ENCODE measurements at places on chromosomes 12 and 14.

- no peak for DNase-seq
These were observed 5.8 kb upstream of the MRPL42 start for GRCh38 chr12:93461503-93461902.

- DNase-seq, result no peak
These were observed 118.3 kb downstream of the LRIG3 start for GRCh38 chr12:58801986-58802385.

DNA sequence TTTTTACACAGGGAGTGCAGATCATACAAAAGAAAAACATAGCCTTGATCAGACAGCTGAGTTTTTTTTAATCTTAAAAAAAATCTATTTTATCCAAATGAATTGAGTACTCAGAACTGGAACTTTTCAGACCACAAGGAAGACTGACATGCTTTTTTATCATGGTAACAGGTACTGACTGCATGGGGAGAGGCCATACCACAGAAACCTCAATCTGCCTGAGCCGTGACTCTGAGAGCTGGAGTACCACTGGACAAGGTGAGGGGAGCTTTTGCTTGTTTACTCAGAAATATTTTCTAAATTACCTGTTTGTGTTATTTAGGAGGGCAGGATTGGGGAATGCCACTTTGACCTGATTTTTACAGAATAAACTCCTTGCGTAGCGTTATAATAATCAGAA, 143.9 kb downstream of the ALX1 start:
- no peak for DNase-seq

- DNase-seq, result peak; percentile 88
These were observed 6.0 kb upstream of the SLC6A12 start for GRCh38 chr12:219891-220352.

- no peak for DNase-seq
These were observed 6.0 kb downstream of the ORAI1 start for GRCh38 chr12:121632069-121632970.

GRCh38 chr12:52673217-52673616, 7.0 kb downstream of the KRT1 start:
- DNase-seq, result no peak

- DNase-seq, result no peak
These were observed 35.1 kb downstream of the MYL2 start for GRCh38 chr12:110885152-110885840.

GRCh38 chr12:32558903-32559302, 120.2 kb upstream of the DNM1L start:
- no peak for DNase-seq

- no peak for DNase-seq
These were observed 9.8 kb upstream of the SERPINA5 start for GRCh38 chr14:94571395-94571794.

GRCh38 chr14:24632761-24633160, 1.2 kb downstream of the GZMB start:
- no peak for DNase-seq

DNA sequence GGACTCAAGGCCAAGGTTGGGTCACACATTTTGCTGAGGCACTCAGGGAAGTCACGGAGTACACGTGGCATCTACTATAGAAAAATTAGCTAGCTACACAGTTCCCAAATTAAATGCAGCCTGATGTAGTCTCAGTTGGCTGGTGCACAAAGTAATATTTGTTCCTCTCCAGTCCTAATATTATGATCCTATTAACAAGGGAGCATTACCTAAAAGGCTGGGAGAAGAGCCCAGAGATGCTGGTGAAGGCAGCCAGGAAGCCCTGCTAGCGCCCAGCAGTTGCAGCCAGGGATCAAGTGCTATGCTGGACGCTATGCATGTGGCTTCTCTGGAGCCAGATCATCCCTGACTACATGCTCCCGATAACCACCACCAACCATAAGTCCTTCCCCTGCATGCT, 88.0 kb upstream of the GSC start:
- DNase-seq, result no peak

DNA sequence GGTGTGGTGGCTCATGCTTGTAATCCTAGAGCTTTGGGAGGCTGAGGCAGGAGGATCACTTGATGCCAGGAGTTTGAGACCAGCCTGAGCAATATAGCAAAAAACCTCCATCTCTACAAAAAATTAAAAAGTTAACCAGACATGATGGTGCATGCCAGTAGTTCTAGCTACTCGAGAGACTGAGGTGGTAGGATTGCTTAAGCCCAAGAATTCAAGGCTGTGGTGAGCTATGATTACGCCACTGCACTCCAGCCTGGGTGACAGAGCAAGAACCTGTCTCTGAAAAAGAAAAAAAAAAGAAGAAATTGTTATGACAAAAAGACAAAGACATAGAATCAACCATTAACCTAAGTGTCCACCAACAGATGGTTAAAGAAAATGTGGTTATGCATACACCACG, 2.1 kb upstream of the ATP23 start:
- DNase-seq, result no peak

- DNase-seq, result no peak
These were observed 423.8 kb downstream of the NRXN3 start for GRCh38 chr14:78593949-78594348.

DNA sequence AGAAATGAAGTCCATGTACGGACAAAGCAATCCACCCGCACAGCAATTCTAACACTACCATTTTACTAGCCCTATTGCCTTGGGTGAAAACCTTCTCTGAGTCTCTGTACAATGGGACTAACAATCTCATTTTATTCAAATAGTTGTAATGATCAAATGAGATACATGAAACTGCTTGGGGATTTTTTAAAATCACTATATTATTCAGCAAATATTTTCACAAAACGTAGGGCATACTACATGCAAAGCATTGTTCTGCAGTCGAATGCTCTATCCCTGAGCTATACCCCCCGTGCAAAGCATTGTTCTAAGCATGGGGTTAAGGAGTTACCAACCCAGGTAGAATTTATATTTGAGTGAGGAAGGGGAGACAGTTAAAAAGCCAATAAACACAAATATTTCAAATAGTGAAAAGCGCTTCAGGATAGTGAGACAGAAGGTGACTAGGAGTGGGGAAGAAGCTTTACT, 554 bp upstream of the ATF7 start:
- DNase-seq, result no peak

DNA sequence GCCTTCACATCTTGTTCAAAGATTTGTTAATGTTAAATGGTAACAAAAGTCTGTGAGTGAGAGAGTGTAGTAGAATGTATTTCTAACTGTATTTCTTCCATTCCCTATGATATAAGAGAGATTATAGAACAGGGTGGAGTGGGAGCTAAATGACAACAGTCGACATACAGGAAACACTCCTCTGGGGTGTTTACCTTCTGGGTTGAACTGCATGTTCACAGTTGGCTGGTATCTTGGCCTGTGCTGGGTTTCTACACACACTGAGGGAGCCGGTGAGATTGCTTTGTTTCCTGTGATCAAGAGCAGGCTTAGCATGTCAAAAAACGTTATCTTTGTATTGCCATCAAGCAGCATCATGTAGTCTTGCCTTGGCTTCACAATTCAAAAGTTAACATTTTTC, 274.3 kb upstream of the FAR2 start:
- no peak for DNase-seq

DNA sequence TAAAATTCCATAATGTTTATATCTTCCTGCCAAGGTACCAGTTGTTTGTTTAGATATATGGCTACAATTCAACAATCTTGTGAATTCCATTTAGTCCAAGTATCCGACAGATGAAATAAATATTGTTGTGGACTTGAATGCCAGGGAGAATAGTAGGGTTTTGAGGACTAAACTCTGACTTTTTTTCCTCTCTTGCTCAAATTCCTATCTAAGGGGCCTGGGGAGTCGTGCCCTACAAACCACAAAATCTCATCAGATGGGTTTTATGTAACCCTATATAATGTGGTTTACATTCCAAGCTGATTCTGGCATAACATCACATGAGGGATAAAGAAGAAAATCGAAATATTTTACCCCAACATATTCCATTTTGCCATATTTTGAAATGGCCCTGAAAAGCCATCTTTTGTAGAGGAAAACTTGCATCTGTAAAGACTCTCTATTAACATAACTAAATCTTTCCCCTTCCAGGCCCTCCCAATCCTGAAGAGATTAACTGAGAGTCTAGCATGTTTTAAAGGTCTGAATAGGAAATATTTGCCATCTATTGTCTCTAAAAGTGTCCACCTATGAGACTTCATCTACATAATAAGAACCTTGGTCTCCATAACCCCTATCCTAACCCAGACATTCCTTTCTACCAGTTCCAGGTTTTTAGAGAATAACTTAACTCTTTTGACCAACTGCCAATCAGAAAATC, 184.7 kb upstream of the KITLG start:
- DNase-seq, result peak; percentile 97

DNA sequence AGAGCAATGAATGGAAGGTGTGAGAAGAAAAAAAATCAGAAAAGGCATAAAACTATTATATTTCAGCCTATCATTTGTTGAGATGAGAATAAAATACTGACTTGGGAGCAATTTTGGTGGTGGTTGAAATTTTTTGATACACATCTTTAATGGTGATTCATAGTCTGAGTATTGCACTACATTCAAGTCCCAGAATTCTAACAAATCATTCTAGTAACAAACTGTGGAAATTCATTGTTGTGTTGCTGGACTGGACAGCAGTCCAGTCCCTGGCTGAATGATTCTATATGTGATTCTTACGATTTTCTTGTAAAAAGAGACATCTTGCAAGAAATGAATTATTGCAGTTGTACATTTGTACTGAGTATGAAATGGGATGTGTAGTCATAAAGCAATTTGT, 268.6 kb downstream of the TRHDE start:
- no peak for DNase-seq

DNA sequence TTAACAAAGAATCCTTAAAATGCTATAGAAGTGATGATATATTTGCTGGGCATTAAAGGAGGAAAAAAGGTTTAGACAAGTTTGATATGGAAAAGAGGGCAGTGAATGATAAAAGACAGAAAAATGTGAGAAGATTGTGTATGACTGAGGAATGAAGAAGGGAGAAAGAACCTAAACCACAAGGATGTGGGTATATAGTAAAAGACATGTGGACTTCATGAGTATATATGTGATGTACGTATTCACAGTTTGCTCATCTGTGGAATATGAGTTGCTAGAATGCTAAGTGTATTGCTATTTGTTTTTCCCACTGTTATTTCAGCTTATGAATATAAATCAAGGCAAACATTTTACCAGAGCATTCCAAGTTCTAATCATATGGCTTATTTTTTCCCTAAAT, 2.1 kb upstream of the SLC16A7 start:
- no peak for DNase-seq

DNA sequence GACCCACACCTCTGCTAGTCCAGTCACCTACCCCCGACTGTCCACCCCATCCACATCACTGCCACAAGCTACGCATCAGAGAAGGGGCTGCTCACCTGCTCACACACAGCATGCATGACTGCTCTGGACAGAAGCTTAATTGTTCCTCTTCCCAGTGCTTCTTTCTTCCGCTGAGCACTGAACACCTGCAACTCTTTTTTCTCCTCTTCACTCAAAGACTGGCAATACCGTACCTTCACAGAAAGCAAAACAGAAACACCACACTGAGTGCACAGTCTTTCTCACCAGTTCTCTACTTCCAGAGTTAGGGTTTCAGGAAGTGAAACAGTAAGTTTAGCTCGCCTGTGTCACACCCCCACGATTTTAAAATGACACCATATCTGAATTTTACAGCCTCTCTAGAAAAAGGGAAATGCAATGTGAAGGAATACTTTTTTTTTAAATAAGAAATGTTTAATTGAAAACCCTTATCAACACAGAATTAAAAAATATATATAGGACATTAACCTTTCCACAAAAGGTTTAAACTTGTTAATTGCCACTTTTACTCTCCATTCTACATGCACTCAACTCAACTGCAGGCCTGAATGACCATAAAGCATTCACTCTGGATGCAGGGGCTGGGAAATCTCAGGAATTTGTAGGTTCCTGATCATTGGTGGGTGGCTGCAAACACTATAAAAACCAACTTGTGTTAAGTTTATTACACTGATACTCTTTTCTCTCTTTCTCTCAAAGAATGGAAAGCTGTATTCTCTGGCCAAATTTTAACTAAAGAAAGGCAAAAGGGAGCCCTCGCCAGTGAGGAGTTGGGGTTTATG, 120.0 kb downstream of the PRICKLE1 start:
- DNase-seq, result no peak

- no peak for DNase-seq
These were observed 133.9 kb downstream of the SPTSSA start for GRCh38 chr14:34328178-34328577.

DNA sequence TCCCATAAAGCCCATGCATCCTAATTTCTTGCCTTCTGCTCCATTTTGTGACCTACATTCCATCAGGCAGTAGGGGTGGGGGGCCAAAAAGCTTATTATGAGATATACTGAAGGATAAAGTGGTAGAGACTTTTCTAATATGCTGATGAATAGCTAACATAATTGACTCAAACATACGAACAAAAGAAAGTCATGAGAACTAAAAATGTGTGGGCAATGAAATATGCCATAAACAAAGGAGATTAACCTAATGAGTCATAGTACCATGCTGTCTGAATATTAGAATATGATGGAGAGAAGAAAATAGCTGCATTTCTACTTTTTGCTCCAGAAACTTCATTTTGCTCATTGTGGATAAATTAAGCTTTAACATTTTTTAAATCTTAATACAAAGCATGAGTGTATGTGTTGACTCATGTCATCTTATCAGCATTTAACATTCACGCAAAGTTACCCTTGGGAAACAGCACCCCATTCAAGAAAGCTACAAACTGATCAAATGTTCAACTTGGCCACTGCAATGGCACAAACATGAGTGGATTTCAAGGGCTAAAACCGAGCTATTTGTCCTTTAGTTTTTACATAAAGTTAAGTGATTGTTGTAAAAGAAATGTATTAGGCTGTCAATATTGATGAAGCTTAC, 64.0 kb upstream of the DIO2 start:
- DNase-seq, result no peak

DNA sequence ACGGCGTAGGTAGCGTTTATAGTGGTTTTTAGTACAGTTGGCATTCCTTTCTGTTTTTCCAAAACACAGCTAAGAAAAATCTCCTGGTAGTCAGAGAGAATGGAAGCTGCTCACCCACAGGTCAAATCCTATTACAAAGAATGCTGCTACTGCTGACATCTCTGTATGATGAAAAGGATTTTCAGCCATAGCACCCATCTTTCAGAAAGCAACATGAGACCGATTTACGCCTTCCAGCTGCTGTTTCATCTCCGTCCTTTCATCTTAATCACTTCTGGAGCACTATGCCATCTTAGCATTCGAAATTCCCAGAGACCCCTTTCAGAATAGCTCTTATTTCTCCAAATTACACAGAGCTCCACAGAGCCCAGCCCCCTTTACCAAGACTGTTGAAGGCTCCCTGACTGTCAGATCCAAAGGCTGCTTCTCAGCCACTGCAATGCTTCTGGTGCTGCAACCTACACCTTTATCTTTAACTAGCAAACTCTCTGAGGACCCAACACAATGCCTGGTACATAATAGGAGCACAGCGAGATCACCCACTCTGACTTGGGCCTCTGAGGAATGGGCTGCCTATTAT, 211.8 kb downstream of the NEDD1 start:
- DNase-seq, result no peak

All from HAP-1 (cell line).